ENCODE measurements at places on chromosomes 1 and 21.

DNA sequence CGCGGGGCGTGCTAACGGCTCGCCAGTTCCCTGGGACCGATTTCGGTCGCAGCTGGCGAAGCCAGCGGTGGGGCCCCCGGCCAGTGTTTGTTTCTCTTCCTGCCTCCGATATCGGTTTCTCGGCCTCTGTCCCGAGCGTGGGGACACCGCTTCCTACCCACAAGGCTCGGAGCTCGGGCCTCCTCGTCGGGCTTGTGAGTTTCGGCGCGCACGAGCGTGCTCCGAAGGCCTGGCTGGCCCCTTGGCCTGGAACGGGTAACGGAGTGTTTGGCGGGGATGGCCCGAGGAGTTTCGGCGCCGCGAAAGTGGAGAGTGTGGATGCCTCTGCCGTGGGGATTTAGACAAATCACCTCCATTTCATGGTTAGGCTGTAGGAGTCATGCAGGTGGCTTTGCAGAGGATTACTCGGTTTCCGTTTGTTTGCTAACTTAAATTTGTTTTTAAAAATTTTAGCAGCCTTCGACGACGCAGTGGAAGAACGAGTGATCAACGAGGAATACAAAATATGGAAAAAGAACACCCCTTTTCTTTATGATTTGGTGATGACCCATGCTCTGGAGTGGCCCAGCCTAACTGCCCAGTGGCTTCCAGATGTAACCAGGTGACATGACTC lies 559 bp downstream of the RBBP4 start:
- DNase-seq: no peak

DNA sequence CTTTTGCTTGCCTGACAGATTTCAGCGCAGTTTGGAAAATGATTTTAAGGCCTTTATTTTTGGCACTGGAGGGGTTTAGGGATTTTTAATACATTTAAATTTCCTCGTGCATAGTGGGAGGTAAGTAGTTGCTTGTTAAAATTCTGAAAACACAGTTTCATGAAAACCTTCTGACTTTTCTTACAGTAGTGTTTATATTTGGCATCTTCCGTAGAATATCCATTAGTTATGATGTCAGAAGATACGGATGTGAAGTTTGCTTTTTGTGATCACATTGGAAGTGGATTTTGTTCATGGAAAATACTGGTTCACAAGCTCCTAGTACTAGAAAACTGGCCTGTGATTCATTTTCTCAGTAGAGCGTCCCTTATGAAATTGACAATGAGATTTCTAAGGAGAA lies 1.3 kb downstream of the RABGAP1L start:
- DNase-seq: no peak

DNA sequence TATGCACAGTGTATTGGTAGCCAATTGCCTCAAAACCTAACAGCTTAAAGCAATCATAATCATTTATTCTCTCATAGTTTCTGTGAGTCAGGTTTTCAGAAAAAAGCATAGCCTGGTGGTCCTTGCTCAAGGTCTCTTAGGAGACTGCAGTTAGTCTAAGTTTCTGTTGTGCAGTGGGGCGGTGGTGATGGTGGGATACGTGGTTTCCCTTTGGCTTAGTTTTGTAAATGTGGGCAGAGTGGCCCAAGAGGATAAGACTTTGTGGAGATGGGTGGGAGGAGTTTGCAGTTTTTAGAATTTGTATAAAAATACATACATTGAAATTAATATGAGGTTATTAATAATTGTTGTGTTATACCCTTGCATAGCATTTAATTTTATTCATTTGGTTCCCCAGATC lies 68.6 kb downstream of the NOS1AP start:
- DNase-seq: no peak

DNA sequence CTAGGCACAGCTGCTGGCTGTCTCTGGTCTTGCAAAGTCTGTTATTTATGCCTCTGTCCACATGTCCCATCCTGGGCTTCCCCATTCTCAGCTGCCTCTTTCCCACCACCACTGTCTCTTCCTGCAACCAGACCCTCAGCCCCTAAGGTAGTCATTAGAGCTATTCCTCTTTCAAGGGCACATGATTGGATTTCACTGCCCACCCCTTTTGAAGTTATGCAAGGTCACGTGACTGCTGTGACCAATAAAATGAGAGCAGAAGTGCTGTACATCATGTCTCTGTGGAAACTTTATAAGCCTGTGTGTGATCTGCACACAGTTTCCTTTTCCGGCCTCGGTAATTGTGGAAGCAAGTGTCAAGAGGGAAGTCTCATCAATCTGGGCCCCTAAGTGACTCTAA lies 136.6 kb upstream of the HMGB4 start:
- no peak for DNase-seq

- DNase-seq: no peak
Measured at GRCh38 chr1:178025613-178026356, 55.9 kb upstream of the SEC16B start.

DNA sequence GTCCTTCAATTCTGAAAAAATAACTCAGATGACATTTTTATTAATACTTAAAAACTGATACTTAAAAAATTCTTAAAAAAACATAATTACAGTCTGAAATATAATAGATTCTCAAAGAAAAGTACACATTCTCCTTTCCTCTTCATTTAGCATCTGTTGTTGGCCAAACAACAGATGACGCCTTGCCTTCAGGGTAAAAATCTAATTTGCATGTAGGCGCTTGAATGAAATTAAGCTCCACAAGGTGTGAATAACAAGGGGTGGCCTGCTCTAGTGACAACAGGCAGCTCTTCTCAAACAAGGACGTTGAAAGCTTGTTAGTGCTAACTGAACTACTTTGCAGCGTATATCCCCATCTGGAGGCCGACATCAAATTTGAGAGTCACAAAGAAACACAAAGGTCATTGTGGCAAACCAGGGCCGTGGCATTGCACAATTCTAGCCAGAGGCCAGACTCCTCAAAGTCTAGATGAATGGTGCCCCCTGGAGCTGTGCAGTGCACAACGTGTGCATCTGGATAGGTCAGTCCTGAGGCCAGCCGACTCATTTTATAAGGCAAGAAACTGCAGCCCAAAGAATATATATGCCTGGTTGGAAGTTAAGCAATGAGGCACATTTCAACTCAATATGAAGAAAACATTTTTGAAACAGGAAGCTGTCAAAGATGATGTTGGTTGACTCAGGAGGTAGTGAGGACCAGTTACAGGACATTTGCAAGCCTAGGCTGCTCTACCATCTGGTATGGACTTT lies 459.2 kb upstream of the RUNX1 start:
- no peak for DNase-seq

DNA sequence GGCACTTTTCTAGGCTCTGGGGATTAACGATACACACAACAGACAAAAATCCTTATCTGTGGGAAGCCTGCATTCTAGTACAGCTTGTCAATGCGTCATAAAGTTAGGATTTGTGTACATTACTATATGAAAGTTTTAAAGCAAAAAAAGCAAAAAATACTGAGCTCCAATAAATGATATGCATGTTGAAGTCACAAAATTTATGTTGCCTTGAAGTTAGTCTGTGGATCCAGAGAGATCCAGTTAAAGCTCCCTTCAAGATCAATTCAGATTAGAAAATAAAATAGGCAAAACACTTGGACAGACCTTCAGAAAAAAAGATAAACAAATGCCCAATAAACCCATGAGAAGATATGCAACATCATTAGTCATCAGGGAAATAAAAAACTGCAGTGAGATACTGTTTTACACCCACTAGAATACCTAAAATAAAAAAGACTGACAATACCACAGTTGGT lies 33.1 kb upstream of the KCNQ4 start:
- no peak for DNase-seq

GRCh38 chr1:206686478-206687249 lies 2.0 kb downstream of the MAPKAPK2 start:
- no peak for DNase-seq

- DNase-seq: no peak
Measured at GRCh38 chr1:158045639-158046038, 52.2 kb downstream of the KIRREL1 start.

DNA sequence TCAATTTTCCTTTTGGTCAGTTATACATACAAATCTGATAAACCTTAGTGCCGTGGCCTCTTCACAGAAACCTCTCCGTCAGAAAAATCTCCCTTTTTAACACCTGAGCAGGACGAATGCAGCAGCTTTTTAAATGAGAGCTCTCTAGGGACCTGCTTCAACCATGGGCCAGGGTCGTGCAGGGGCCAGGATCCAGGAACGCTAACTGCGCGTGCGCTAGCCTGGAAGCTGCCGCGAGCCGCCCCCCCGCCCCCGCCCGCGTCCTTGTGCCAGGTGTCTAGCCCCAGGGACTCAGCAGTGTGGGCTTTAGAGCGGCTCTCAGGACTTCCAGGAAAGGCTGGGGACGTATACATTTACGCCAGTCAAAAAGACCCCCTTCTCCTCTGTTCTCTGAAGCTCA lies 136.8 kb upstream of the FMN2 start:
- no peak for DNase-seq

- no peak for DNase-seq
Measured at GRCh38 chr21:35468991-35469390, 419.9 kb upstream of the RUNX1 start.

DNA sequence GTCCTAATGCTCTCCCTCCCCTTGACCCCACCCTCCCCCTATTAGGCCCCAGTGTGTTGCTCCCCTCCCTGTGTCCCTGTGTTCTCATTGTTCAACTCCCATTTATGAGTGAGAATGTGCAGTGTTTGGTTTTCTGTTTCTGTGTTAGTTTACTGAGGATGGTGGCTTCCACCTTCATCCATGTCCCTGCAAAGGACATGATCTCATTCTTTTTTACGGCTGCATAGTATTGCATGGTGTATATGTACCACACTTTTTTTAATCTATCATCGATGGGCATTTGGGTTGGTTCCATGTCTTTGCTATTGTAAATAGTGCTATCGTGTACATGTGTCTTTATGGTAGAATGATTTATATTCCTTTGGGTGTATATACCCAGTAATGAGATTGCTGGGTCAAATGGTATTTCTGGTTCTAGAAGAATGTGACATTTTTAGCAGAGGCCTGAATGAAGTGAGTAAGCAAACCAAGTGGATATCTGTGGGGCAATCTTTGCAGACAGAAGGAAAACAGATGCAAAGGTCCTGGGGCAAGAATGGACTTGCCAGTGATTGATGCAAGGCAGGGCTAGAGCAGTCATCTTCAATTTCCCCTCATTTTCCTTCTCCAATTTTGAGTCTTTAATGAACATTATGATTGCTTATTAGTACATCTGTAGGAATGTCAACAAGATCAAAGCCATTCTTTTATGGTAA lies 50.2 kb downstream of the UBE4B start:
- no peak for DNase-seq

GRCh38 chr1:8879922-8880676 lies 1.6 kb upstream of the ENO1 start:
- DNase-seq: no peak

GRCh38 chr1:106290805-106291501 lies 765.5 kb upstream of the PRMT6 start:
- DNase-seq: no peak

Measured in NCI-H2081 treated with DMSO at 0.1 percent for 48 hours (cell line).